Stimulated activated CD4-positive, alpha-beta T cell treated with anti-CD3 and anti-CD28 coated beads, Interleukin-2, amount 100 ng/mL, for 24 hours (primary cell): ENCODE measurements at places on chromosomes 5 and 9.

- no peak for DNase-seq
Observed at GRCh38 chr5:67437905-67438845, 241.6 kb upstream of the CD180 start.

GRCh38 chr5:15757103-15757502 is 257.1 kb downstream of the FBXL7 start:
- DNase-seq = no peak

- no peak for DNase-seq
Observed at GRCh38 chr5:19175776-19176570, 812.0 kb downstream of the CDH18 start.

GRCh38 chr5:57698802-57699201 is 216.2 kb upstream of the ACTBL2 start:
- DNase-seq = no peak

DNA sequence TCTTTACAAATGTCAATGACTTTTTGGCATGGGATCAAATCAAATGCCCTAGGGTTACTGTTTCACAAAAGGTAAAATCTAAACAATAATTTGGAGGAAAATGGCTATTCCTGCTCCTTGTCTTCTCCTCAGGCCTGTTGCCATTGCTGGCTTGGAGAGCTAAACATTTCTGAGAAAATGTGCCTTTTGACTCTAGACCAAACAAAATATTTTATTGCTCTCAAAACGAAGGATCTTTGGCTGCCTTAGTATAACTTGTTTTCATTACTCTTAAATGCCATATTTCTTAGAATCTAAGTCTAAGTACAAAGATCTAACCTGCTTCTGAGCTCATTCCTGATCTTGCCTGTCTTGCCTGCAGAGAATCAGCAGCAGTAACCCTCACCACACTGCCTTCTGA is 116.6 kb downstream of the MUSK start:
- no peak for DNase-seq

DNA sequence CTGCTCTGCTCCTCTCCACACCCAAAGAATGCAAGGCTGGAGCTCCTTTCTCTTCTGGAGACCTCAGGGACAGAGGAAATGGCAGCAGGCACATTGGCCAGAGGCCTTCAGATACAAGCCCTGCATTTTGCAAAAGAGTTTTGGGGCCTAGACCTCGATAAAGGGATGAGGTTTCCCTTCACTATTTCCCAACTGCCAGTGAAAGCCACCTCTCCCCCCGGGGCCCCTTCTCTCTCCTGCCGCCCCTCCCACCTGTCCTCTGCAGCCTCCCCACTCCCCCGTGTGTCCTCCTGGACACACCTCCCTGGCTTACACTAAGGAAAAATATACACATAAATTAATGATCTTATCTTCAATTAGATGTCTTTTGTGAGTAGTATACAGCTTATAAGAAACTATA is 21.3 kb upstream of the LMNB1 start:
- DNase-seq = no peak

- DNase-seq = no peak
Observed at GRCh38 chr5:168713051-168713450, 133.9 kb upstream of the PANK3 start.

DNA sequence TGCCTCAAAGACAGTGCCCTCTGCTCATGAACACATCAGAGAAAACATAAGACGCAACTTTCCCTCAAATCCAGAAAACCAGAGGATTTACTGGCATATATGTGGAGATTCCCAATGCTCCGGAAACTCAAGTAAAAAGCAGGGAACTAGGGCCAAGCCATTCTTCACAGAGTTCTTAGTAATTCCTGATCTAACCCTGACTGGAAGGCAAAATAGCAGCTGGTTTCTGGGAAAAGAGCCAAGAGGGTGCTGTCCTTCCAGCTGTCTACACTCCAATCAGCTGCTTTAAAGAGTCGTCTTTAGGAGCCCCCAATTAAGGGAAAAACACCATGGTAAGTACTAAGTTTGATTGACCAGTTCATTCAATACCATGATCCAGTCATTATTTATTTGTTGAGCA is 49.6 kb downstream of the GNA14 start:
- no peak for DNase-seq

DNA sequence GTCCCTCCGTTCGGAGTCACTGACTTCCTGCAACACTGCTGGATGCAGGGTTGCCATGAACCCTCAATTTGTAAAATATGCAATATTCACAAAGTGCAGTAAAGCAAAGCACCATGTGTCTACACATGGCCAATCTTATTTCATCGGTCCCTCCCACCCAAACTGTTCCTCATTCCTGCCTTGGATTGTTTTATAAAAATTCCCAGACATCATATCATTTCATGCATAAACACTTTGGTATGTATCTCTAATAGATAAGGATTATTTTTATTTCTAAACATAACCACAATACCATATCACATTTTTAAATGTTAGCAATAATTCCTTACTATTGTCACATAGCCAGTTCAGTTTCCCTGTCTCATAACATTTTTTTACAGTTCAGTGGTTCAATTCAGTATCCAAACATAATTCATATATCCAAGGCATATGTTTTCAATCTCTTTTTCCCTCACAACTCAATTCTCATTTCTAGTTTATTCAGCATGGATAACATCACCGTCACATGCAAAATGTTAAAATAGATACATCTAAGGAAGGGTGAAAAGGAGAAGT is 82.0 kb upstream of the PCAT7 start:
- no peak for DNase-seq

GRCh38 chr9:34332076-34332964 is 3.0 kb downstream of the NUDT2 start:
- DNase-seq = no peak

DNA sequence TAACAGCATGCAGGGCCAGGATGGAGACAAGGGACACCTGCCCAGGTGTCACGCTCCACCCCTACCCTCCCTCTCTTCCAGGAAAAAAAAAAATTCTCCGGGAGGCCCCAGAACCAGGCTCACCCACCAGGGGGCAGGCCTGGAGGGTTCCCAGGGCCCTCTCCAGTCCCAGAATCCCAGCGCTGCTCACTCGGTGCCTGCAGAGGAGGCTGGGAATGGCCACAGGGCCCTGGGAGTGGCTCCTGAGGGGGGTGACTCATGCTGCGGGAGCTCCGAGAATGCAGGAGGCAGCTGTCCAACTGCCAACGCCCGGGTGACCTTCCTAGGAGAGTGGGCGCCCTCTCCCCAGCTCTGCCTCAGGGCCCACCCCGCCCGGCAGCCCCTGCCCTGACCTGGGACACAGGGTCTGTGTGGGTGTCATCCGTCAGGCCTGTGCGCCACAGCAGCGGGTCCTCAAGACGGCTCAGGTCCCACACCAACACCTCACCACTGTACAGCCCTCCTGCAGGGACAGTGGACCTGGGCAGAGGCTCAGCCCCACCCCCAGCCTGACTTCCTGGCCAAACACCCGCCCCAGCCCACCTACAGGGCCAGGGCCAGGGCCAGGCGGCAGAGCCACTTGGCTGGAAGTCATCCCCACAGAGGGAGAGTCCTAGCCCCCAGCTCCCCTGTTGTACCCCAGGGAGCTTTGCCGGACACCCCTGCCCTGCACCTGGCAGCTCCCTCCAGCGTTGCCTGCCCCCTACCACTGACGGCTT is 21.2 kb downstream of the DYNC2I2 start:
- no peak for DNase-seq

DNA sequence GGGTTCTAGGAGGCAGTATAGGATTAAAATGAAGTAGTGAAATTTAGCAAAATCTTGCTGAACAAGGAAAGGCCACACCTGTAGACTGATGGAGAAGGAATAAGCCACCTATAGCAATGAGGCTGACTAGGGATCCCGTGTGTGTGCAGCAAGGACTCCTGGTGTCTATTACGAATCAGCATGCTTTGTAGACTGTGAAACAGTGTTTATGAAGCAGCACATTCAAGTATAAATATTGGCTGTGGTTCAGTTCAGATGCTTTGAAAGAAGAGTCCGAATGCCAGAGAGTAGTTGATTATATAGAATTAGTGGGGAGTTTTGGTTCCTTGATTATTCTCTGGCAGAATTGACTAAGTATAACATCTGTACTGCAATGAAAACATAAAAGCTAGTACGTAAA is 41.8 kb downstream of the CAST start:
- no peak for DNase-seq

GRCh38 chr9:134724912-134725604 is 83.5 kb downstream of the COL5A1 start:
- DNase-seq = no peak

- DNase-seq = no peak
Observed at GRCh38 chr5:169702693-169703481, 65.8 kb downstream of the DOCK2 start.
